Foreskin keratinocyte (primary cell): ENCODE measurements at places on chromosomes 5 and 9. TPM values are rescaled to one million over a fixed set of nuclear protein-coding genes. Genes with fewer than 3 reads are reported as not detected.

LHX6 gene
- total RNA-seq, result 0.11 and 0.44 TPM in 2 replicates

FIBCD1 gene
- total RNA-seq, result 1.2 and 2.7 TPM in 2 replicates

LEAP2 gene
- total RNA-seq, result 0.63 and 0.71 TPM in 2 replicates

GRIN3A gene
- not detected in 2 replicates for total RNA-seq

SCAMP1 gene
- total RNA-seq, result 25.4 and 31.5 TPM in 2 replicates

ZNF366 gene
- not detected in 2 replicates for total RNA-seq

SLC34A3 gene
- total RNA-seq, result not detected in 2 replicates

AQP3 gene
- total RNA-seq, result 129 and 173 TPM in 2 replicates

LCN15 gene
- not detected in 2 replicates for total RNA-seq

FLT4 gene
- total RNA-seq, result 0.17 and 0.21 TPM in 2 replicates

LCP2 gene
- total RNA-seq, result not detected in 2 replicates

NOXA1 gene
- total RNA-seq, result 0.39 and 0.88 TPM in 2 replicates

SOX30 gene
- total RNA-seq, result 0.04 TPM in 1 of 2 replicates, not detected in the other

STPG3 gene
- total RNA-seq, result not detected in 2 replicates

FOXD4L3 gene
- 0.04 TPM in 1 of 2 replicates, not detected in the other for total RNA-seq

DOCK8 gene
- total RNA-seq, result 1.6 TPM in 2 replicates

ARID3C gene
- 0.07 and 0.17 TPM in 2 replicates for total RNA-seq

TMEM252 gene
- not detected in 2 replicates for total RNA-seq

NR5A1 gene
- total RNA-seq, result not detected in 2 replicates

FAM170A gene
- total RNA-seq, result not detected in 2 replicates

RETREG1 gene
- total RNA-seq, result 1.3 and 2.1 TPM in 2 replicates

PNPLA7 gene
- 0.07 and 0.10 TPM in 2 replicates for total RNA-seq

CORO2A gene
- total RNA-seq, result 37.0 and 39.3 TPM in 2 replicates
